ENCODE measurements at places on chromosomes 2 and 18. TPM values are rescaled to one million over a fixed set of nuclear protein-coding genes. Genes with fewer than 3 reads are reported as not detected.

DNA sequence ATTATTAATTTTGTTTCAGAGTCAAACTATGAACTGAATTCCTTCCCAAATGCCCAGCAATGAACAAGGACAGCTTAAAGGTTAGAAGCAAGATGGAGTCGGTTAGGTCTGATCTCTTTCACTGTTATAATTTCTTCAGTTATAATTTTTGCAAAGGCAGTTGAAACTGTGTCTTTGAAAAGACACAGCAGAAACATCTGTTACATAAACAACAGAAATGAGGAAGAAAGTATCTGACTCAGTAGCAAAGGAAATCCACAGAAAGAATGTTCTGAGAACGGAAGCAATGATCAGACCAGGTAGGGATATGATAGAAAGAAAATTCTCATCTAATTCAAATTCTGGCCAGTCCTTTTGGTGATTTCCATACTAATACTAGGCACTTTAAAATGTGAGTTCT, 5.2 kb upstream of the RMC1 start:
- no peak for DNase-seq

DNA sequence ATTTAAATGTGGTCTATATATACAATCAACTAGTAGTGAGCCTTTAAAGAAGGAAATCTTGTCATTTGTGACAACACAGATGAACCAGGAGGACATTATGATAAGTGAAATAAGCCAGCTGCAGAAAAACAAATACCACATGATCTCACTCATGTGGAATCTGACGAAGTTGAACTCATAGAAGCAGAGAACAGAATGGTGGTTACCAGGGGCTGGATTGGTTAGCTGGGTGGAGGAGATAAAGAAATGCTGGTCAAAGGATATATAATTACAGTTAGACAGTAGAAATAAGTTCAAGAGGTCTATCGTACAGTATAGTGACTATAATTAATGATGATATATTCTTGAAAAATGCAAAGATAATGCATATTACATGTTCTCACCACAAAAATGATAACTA, 267.9 kb downstream of the FBXO15 start:
- no peak for DNase-seq

DNA sequence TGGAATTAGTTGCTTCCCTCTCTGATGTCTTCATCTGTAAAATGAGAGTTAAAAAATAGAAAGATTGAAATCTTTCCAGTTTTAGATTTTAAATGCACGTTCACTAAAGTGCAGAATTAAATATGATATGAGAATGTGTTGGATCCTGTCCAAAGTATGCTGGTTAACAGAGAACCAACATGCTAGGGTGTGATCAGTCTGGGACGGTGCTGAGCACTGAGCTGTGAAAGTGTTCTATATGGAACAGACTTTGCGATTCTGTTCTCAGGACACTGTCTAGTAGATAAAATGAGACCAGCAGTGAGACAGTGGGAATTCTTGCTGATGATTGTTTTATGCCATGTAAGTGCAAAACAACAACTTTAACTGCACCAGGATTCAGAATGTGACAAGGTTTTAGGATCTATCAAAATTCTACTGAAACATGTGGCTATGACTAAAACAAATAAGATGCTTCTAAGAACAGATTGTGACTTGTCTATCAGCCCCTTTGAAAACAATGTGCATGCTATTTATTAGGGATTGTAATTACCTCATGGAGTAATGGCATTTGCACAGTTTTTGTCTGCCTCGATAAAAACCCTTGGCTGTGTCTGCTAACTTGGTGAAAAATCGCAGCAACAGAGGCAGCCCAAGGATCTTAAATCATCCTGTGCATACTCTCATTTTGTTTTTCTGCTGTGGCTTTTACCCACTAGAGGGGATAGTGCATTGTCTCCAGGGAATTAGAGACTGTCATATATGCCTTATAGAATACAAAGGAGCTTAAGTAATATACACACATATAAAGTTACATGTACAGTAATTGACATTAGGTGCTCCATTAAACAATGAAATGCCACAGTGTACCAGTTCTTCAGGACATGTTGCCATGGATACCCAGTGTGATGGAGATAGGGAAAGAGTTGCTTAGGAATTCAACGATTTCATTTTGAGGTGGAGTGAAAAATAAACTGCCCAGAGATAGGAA, 55.1 kb downstream of the MAP3K20 start:
- no peak for DNase-seq

GRCh38 chr2:10811517-10811916, 1.1 kb downstream of the PDIA6 start:
- DNase-seq: no peak

GRCh38 chr2:39703181-39703872, 37.6 kb downstream of the TMEM178A start:
- DNase-seq: no peak

- DNase-seq: no peak
Observed at GRCh38 chr2:147040298-147041120, 804.3 kb upstream of the ACVR2A start.

GRCh38 chr2:217186668-217187159, 326.9 kb upstream of the TNP1 start:
- no peak for DNase-seq

DNA sequence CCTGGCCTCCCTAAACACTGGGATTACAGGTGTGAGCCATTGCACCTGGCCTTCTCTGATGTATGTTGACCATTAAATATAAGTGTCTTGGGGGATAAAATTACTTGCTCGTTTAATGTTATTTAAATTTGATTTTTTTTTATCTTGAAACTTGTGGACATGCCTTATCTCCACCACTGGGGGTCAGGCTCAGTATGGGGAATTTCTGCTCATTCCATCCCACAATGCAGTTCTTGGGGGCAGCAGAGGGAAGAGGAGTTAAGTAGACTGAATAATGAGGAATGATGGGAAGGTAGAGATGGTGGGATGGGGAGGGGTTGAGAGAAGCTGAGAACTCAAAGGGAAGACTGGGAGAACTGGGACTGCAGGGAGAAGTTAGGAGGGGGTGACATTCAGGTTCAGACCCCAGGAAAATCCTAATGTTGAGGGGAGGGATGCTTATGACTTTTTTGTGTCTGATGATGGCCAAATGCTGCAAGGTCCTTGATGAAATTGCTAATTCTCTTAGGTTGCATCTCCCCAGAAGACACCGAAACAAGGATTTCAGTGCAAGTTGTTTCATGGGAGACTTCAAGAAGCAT, 174.2 kb downstream of the MIB1 start:
- no peak for DNase-seq

- DNase-seq: no peak
Observed at GRCh38 chr2:212109217-212109616, 429.4 kb downstream of the ERBB4 start.

DNA sequence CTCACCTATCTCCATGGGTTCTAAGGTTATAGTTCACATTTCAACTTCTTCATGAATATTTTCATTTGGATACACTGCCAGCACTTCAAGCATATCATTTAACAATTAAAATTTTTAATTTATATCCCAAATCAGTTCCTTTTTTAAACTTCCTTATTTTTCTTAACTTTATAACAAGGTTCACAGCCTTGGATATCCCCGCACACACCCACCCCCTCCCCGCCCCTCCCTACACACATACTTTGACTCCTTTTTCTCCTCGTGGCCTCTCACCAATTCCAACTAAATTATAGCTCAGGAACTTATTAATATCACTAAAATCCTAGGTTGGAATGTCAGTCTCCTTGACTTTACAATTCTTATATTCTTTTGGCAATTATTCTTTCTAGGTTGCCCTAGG, 163.6 kb upstream of the SETBP1 start:
- no peak for DNase-seq

GRCh38 chr2:180385601-180386201, 378.6 kb upstream of the CWC22 start:
- no peak for DNase-seq

DNA sequence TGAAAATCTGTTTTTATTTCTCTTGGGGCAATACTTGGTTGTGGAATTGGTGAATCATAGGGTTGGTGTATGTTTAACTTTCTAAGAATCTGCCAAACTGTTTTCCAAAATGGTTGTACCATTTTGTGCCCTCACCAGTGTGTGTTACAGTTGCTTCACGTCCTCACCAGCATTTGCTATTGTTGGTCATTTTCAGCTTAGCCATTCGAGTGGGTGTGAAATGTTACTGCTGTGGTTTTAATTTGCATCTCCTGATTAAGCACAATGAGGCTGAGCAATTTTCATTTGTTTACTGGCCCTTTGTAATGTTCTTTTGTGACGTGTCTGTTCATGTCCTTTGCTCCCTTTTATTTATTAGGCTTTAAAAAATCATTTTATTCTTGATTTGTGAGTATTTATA, 49.7 kb downstream of the FOSL2 start:
- DNase-seq: no peak

GRCh38 chr2:204505946-204506345, 39.3 kb upstream of the PARD3B start:
- DNase-seq: no peak

GRCh38 chr18:37304012-37304680, 261.5 kb downstream of the CELF4 start:
- DNase-seq: no peak

DNA sequence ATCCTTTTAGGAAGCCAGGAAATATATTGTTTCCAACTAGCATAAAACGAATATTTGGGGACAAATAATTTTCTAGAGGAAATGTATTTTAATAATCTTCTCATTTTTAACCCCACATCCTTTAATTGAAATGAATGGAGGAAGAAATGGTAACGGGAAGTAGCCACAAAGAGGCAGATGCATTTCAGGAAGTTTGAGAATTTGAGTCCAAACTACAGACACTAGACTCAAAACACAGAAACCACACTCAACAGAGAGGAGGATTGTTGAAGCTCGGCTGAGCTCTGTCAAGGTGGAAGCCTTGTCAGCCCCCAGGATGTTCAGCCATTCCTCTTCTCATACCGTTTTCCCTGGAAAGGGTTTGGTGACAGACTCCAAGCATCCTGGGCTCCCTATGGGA, 288.5 kb downstream of the NAPG start:
- no peak for DNase-seq

GRCh38 chr18:72727776-72728175, 140.0 kb downstream of the NETO1 start:
- no peak for DNase-seq

GRCh38 chr2:70930371-70931329, 5.0 kb upstream of the ATP6V1B1 start:
- no peak for DNase-seq

DNA sequence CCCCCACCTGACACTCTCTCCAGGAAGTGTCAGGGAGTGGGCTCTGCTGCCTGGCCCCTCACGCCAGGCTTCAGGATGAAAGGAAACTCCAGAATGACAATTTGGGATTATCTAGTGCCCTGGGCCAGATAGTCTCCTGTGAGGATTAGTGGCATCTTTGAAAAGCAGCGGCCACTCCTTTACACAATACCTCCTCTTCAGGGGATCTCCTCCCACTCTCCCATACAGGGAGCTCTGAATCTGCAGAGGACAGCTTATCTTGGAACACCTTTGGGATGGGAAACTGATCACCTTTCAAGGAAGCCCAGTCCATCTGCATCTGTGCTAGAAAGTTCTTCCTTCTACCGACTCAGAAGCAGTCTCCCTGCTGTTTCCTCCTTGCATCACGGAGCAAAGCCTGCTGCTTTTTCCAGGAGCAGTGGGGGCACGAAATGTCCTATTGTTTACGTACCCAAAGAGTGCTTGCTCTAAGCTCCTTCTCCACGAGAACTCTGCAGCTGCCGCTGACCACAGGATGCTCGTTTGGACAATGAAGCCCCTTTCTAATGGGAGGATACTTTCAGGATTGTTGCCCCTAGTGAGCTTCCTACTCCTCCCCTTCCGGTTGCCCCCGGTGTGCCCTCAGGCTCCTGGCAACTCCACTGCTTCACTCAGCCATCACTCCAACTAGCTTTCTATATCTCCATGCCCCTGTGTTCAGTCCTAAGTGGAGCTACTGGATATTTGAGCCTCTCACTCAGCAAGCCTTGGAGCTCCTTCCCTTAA, 31.5 kb downstream of the SIX3 start:
- no peak for DNase-seq

DNA sequence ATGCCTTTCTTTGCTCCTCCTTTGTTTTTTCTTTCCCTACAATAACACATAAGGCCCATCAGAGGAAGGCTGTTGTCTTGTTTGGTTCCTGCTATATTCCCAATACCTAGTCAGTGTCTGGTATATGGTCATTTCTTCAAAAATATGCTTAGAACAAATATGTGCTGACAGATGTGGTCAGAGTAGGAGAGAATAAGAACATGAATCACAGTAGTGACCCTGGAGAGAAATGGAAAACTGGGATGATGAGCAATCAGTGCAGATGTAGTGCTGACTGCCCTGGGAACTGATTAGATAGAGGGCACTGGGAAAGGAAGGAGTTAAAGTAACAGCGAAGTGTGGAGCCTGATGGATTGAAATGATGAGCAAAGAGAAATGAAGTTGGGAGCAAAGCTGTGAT, 189.4 kb upstream of the LHCGR start:
- no peak for DNase-seq

- no peak for DNase-seq
Observed at GRCh38 chr2:80048296-80048695, 256.3 kb downstream of the LRRTM1 start.

DNA sequence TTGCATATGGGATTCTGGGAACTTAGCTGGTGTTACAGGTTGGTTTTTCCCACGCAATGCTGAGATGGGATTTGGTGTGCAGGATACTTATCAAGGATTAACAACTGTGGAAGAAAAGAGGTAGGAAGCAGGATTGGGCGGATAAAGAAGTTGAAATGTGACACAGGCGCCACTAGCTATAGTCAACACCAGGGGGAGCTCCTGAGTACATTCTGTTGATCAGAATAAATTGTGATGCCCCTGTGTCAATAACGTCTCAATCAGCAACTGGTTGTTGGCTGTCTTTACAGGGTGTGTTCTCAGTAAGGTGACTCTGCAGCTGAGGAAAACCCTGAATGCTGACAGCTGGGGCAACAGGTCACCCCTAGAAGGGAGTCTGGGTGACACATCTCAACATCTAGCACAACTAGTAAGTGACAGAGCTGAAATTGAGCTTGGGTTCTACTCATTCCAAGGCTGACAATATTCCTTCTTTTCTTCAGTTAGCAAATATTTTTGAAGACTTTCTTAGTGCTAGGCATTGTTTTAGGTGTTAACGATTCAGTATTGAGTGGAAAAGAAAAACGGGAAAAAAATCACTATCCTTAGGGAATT, 143.0 kb downstream of the ARL6IP6 start:
- DNase-seq: no peak

DNA sequence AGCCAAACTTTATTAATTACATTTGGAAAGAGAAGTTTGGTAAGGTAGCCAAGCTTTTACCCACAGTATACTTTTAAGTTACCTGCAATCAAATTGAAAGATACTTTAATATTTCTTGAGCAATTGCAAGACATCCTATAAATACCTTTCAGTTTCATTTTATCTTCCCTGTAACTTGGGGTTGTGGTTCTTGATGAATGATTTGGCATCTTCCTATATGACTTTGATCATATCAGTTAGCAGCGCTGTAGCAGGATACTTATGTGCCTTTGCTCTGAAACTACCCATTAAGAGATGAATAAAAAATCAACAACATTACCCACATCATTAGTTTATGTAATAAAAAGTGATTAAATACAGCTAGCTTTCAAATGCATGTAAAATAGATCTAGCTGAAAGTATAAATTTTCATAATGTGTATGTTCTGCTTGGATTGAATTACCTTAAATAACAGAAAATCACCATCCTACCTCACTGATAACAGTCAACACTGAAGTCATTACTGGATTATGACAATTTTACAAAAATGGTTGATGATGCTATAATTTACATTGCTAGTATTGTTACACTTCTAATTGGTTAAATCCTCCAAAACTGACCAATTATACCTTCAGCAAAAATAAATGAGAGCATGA, 50.4 kb downstream of the MMADHC start:
- no peak for DNase-seq

Gene ACOXL
- total RNA-seq: not detected

Gene CELF4
- not detected for total RNA-seq

Gene PJVK
- total RNA-seq: 5.2 TPM

Gene PIK3C3
- total RNA-seq: 56.6 TPM

Gene ALKAL2
- total RNA-seq: not detected

Gene ZNF638
- 131 TPM for total RNA-seq

Gene WNT10A
- total RNA-seq: 10.7 TPM

Measured in T-cell (primary cell).